T-helper 2 cell treated with Interferon-gamma antibody and Interleukin-4, amounts not matched to agents 5 μg/mL and 100 μg/mL, for 36 hours (primary cell): ENCODE measurements at places on chromosomes 12 and 14.

- no peak for DNase-seq
These were observed 20.0 kb upstream of the FICD start for GRCh38 chr12:108495054-108495453.

- no peak for DNase-seq
These were observed 23.1 kb downstream of the GARIN6 start for GRCh38 chr12:99670635-99671034.

- no peak for DNase-seq
These were observed 27.2 kb upstream of the CMAS start for GRCh38 chr12:22018860-22019259.

DNA sequence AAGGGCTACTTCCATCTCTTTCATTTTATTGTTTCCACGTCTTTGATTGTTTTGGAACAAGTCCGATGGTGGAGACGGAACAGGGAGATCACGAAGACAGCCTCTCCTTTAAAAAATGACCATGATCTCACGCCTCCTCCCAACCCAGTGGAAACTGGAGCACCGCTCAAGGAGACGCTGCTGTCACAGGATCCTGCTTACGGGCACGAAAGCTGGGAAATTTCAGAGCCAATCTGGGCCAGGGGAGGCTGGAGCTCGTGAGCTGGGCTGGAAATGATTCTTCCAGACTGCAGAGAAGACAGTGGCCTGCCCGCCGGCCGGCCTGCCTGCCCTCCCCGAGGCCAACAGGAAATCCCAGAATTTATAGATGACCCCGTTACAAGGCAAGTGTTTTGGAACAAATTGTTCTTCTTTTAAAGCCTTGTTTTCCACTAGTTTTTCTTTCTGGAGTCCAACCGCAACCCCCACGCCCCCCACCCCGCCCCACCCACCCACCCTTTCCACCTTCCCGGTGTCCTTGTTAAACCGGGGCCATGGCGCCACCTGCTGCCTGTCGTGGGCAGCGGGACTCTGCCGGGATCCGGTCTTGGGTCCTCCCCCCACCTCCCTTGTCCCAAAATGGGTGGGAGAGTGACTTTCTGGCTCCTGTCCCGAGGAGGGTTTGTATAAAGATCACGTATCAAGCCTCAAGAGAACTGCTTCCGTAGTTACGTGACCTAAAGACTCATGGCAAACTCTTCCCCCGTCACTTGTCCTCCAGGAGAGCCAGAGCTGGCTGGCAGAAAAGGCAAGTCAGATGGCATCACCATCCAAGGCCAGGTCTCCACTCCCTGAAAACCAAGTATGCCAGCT is 40.3 kb downstream of the MAP1LC3B2 start:
- peak; percentile 18 for DNase-seq

DNA sequence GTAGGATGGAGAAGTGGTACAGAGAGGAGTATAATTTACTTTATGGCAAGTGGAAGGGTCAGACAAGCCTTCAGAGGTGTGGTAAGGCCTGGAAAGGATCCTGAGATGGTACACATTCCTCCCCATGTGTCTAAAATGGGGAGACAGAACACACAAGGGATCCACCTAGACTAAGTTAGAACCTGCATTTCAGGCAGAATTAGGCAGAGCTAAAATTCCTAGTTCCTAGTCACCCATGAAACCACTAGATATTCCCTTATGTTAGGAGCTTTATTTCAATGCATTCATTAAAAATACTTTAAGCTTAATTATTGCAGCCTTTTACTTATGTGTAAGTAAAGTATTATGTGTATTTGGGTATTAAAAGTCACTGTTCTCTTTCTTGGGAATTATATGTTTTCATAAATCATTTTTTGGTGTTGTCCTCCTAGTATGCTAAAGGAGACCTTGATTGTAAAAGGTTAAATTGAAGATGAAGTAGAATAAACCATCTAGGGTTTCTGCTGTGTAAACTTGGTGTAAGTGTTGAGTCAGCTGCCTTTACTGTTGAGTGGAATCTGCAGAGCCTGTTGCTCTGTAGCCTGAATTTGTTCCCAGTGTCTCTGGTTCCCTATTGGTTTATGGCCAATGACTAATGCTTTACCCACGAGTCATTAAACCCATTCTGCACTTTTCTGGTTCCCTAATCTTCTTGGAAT is 423.2 kb downstream of the ATP23 start:
- no peak for DNase-seq

DNA sequence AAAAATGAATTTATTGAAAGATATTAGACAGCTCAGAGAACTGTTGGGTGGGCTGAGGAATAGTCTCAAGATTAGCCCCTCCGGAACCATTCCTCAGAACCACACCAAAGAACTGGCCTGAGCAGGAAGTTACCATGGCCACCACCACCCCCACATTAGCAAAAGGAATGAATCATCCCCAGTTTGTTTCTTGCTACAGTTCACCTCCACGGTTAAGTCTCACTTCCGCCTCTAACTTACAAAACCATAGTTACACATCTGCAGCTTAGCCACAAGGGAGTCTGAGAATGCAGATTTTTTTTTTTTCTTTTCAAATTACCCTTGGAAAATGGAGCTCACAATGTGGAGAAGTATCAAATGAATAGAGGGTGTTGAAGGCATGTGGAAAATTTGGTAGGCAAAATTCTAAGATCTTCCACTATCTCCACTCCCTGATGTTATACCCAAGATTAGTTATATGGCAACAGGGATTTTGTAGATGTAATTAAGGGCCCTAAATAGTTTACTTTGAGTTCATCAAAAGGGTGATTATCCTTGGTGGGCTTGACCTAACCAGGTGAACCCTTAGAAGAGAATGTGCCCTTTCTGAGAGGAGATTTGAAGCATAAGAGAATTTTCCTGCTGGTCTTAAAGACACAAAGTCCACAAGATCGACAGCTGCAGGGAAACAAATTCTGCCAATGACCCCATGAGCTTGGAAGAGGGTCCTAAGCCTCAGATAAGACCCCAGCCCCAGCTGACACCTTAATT is 129.8 kb upstream of the KRR1 start:
- DNase-seq = peak; percentile 73

- DNase-seq = no peak
These were observed 116.3 kb downstream of the TMTC3 start for GRCh38 chr12:88258396-88258795.

DNA sequence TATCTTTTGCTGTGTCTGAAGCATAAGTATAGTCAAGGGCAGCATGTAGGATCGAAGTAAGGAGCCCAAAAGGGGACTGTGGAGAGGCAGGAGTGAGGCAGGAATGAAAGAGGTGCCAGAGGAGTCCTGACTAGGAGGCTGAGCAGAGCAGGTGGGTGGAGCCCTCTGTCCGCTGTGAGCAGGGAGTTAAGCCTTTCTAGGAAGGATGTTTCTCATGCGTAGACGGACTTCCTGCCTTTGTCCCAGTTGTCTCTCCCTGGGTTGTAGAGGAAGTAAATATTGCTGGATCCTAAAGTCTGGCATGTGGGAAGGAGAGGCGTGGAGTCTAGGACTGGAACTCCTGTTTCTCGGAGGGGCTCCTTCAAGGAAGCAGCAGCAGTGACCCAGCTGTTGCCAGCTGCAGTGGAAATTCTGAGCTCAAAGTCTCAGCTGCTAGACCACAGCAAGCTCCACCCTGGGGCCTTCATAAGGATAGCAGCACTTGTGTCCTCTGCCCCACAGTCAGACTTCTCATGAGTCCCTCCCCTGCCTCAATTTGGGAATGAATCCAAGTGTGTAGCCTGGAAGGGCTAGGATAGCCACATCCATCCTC is 44.0 kb downstream of the RBMS2 start:
- peak; percentile 35 for DNase-seq

DNA sequence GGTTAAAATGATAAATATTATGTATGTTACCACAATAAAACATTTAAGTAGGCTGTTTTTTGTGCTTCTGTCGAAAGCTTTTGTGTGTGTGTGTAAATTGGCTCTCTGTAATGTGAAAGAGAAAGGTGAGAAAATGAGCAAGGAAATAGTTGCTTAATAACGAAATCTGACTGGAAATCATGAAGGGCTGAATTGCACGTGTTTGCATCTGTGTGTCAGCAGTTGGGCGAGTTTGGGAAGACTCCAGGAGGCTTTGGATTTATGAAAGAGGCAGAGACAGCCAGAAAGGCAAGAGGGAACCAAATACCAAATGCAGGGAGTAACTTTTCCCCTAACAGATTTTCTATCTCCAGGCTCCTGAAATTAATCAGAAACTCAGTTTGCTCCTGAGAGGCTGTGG is 47.2 kb upstream of the PLEKHG3 start:
- DNase-seq = no peak

DNA sequence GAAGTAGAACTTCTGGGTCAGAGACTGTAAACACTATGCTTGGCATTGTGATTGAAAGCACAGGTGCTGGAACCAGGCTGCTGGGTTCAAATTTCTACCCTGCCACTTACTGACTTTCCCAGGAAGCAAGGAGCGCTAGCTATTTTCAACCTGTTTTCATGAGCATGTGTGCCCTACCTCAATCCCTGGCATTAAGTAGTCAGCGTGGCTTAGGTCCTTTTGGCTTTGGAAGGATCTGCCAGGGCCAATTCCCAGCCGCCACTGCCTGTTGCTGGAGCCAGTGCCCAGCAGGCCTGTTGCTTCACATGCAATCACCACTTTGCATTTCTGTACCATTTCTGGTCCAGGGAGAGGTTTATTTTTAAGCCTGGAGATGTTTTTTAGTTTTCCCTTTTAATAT is 196.3 kb downstream of the TRHDE start:
- DNase-seq = no peak

DNA sequence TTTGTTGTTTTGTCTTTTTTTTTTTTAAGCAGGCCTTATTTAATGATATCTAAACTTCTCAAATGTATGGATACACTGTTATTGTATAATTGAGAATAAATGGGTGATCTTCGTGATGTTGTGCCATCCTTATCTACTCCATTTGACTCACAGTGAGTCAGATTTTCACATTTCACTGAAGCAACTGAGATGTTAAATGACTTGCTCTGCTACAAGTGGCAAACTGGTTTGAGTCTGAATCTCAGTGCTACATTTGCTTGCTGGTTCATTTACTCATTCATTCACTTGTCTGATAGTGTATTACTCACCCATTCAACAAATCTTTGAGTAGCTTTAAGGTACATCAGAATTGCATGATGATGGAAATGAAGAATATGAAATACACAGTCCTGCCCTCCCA is 2.6 kb downstream of the KIAA0586 start:
- DNase-seq = peak; percentile 43

- DNase-seq = no peak
These were observed 197.0 kb downstream of the SLC41A2 start for GRCh38 chr12:104761091-104761490.
